ENCODE measurements at places on chromosomes 12 and 14. TPM values are rescaled to one million over a fixed set of nuclear protein-coding genes. Genes with fewer than 3 reads are reported as not detected.

Gene LYZ
- 0.37 TPM for total RNA-seq

Gene CLEC2B
- total RNA-seq, result 28.0 TPM

Gene CLEC4A
- total RNA-seq, result 0.95 TPM

Gene MTHFD1
- 164 TPM for total RNA-seq

Gene SRRM4
- total RNA-seq, result not detected

Gene RNASE3
- total RNA-seq, result not detected

Gene AICDA
- total RNA-seq, result not detected

Gene CABP1
- 1.2 TPM for total RNA-seq

Gene VASH1
- 4.4 TPM for total RNA-seq

Gene ITGB7
- 88.0 TPM for total RNA-seq

Gene KRT83
- total RNA-seq, result not detected

Gene DTX1
- total RNA-seq, result 18.0 TPM

Gene SPTB
- 0.23 TPM for total RNA-seq

Gene DPF3
- total RNA-seq, result 0.62 TPM

Gene KCNC2
- total RNA-seq, result not detected

Gene GPR135
- 0.74 TPM for total RNA-seq

Gene PEX5
- total RNA-seq, result 35.2 TPM

Gene DAO
- not detected for total RNA-seq

Gene NKX2-1
- not detected for total RNA-seq

Gene POTEG
- total RNA-seq, result not detected

Gene CBLN3
- total RNA-seq, result 15.7 TPM

Gene OAS2
- total RNA-seq, result 139 TPM

Gene TMEM63C
- total RNA-seq, result 1.9 TPM

Gene LALBA
- not detected for total RNA-seq

Gene GLIPR1L1
- not detected for total RNA-seq

Gene ADAMTS20
- not detected for total RNA-seq

Gene KLRG1
- 5.5 TPM for total RNA-seq

Gene ATL1
- 0.77 TPM for total RNA-seq

Gene COX8C
- 1.2 TPM for total RNA-seq

Gene IRAK3
- total RNA-seq, result 1.3 TPM

Gene NOXRED1
- 1.2 TPM for total RNA-seq

Gene PAH
- 0.25 TPM for total RNA-seq

Gene KRT8
- 0.65 TPM for total RNA-seq

Data from activated T-cell treated with anti-CD3 and anti-CD28 coated beads, Interleukin-2, amount 50 U/mL, for 72 hours (primary cell).